Thyroid gland (tissue), 4 donors: ENCODE measurements at places on chromosomes 6 and 20. TPM values are rescaled to one million over a fixed set of nuclear protein-coding genes. Genes with fewer than 3 reads are reported as not detected.

GRCh38 chr6:105193647-105194046 lies 13.8 kb upstream of the POPDC3 start:
- H3K4me1 ChIP-seq, result no peaks in the 10 kb centered on the region
- no peak overlapping the region for H3K27ac ChIP-seq
- no peak overlapping the region for H3K4me3 ChIP-seq
- no peaks in the 10 kb centered on the region for H3K27me3 ChIP-seq
- H3K36me3 ChIP-seq, result no peaks in the 10 kb centered on the region

DNA sequence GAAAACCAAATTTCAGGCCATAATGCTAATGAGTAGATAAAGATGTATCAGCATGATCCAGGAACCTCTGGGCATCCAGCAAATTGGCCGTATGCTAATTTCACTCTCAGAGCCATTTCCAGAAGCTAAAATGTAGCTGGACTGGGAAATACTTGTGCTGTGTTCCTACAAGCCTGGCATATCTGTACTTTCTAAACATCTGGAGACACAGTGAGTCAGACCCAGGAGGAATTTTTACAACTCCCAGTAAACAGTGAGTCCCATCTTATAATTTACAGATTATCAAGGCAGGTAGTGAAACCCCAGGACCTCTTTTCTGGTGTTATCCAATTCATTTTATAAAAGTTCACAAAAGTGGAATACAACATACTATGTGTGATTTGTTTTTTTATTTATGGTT lies 683.0 kb upstream of the ADGRB3 start:
- H3K27ac ChIP-seq, result no peak overlapping the region
- DNase-seq, result no peak
- no peaks in the 10 kb centered on the region for H3K27me3 ChIP-seq
- no peak overlapping the region for H3K4me3 ChIP-seq

GRCh38 chr6:40387127-40387870 lies 199.9 kb downstream of the LRFN2 start:
- H3K27ac ChIP-seq, result no peak overlapping the region
- no peaks in the 10 kb centered on the region for H3K36me3 ChIP-seq
- H3K4me3 ChIP-seq, result no peak overlapping the region
- H3K27me3 ChIP-seq, result no peaks in the 10 kb centered on the region

GRCh38 chr6:119587537-119587936 lies 238.0 kb upstream of the MAN1A1 start:
- no peaks in the 10 kb centered on the region for H3K36me3 ChIP-seq
- no peak overlapping the region for H3K27ac ChIP-seq
- no peaks in the 10 kb centered on the region for H3K4me1 ChIP-seq
- no peaks in the 10 kb centered on the region for H3K27me3 ChIP-seq
- H3K4me3 ChIP-seq, result no peak overlapping the region

DNA sequence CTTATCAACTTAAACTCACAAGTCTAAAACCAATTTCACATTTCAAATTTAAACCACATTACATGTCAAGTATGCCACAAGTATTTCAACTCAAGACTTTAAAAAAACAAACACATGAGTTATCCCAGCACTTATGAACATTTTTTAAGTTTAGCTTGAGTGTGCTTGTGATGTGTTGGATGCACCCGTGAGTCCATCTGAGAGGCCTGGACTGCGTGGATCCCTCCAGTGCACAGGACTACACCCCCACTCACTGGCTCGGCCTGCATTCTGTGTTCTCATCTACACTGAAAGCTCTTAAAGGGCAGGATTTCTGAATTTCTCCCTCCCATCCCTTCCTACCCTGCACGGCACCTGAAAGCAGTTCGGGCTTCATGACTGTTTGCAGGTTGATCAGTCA lies 128.8 kb upstream of the CD93 start:
- H3K4me3 ChIP-seq, result no peak overlapping the region
- peak; percentile 84 for DNase-seq
- peaks cover 8% of the 10 kb centered on the region for H3K4me1 ChIP-seq
- H3K36me3 ChIP-seq, result no peaks in the 10 kb centered on the region

GRCh38 chr6:38915205-38915925 lies 133.2 kb upstream of the GLP1R start:
- no peak overlapping the region for H3K4me3 ChIP-seq
- no peaks in the 10 kb centered on the region for H3K36me3 ChIP-seq
- no peaks in the 10 kb centered on the region for H3K4me1 ChIP-seq
- H3K27ac ChIP-seq, result no peak overlapping the region

DNA sequence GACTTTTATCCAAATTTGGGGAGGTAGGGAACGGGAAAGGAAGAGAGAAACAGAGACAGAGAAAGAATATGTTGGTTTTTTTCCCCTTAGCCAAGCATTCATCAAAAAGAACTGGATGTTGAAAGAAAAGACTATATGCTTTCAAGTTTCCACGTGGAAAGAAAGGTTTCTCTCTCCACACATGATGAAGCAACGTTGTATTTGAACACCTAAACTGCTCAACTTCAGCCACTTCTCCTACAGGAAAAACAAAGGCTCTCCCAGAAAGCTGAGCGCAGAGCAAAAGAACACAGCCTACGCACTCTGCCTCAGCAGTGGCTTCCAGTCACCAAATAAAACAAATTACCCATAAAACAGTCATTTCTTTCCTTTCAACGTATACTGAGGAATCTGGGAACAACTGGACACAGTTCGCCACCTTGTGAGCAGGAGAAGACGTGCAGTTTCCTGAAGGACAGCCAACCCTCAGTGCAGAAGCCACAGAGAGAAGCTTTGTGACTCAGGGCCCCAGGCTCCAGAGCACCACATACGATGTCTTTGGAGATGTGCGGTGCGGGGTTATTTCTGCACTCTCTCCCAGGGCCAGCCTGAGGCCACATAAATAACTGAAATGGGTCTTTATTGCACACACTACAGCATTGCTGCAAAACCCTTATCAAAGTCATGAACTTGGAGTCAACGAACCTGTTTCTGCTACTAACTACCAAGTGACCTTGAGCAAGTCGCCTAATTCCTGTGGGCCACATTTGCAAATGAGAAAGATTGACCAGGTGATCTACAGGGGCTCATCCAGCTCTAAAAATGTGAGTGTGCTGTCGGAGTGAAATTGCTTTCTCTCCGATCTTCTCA lies 10.1 kb downstream of the IL17F start:
- no peak overlapping the region for H3K27ac ChIP-seq
- no peak overlapping the region for H3K4me3 ChIP-seq
- DNase-seq, result peak; percentile 48
- H3K4me1 ChIP-seq, result no peaks in the 10 kb centered on the region
- H3K36me3 ChIP-seq, result no peaks in the 10 kb centered on the region

GRCh38 chr20:52577696-52578095 lies 386.1 kb upstream of the ZFP64 start:
- no peaks in the 10 kb centered on the region for H3K27me3 ChIP-seq
- no peak overlapping the region for H3K27ac ChIP-seq
- H3K4me3 ChIP-seq, result no peak overlapping the region
- H3K4me1 ChIP-seq, result no peaks in the 10 kb centered on the region
- DNase-seq, result no peak

- no peaks in the 10 kb centered on the region for H3K36me3 ChIP-seq
- H3K27ac ChIP-seq, result no peak overlapping the region
- H3K27me3 ChIP-seq, result no peaks in the 10 kb centered on the region
- H3K4me1 ChIP-seq, result peaks cover 25% of the 10 kb centered on the region
- DNase-seq, result peak; percentile 14
Observed at GRCh38 chr6:36127462-36128016, 2.8 kb upstream of the MAPK13 start.

- peak; percentile 6 for DNase-seq
- H3K4me3 ChIP-seq, result no peak overlapping the region
- no peaks in the 10 kb centered on the region for H3K36me3 ChIP-seq
- peaks cover 45% of the 10 kb centered on the region for H3K4me1 ChIP-seq
- H3K27ac ChIP-seq, result peak overlapping the region; percentile 90
- H3K27me3 ChIP-seq, result no peaks in the 10 kb centered on the region
Observed at GRCh38 chr20:1323830-1324597, 4.9 kb downstream of the SDCBP2 start.

- DNase-seq, result no peak
- peaks cover 60% of the 10 kb centered on the region for H3K36me3 ChIP-seq
- H3K4me3 ChIP-seq, result no peak overlapping the region
- no peaks in the 10 kb centered on the region for H3K27me3 ChIP-seq
- no peak overlapping the region for H3K27ac ChIP-seq
Observed at GRCh38 chr6:31966506-31966905, 5.4 kb downstream of the DXO start.

GRCh38 chr20:62771396-62772102 lies 24.7 kb upstream of the MRGBP start:
- no peak overlapping the region for H3K4me3 ChIP-seq
- no peak overlapping the region for H3K27ac ChIP-seq
- no peaks in the 10 kb centered on the region for H3K27me3 ChIP-seq
- no peaks in the 10 kb centered on the region for H3K36me3 ChIP-seq

DNA sequence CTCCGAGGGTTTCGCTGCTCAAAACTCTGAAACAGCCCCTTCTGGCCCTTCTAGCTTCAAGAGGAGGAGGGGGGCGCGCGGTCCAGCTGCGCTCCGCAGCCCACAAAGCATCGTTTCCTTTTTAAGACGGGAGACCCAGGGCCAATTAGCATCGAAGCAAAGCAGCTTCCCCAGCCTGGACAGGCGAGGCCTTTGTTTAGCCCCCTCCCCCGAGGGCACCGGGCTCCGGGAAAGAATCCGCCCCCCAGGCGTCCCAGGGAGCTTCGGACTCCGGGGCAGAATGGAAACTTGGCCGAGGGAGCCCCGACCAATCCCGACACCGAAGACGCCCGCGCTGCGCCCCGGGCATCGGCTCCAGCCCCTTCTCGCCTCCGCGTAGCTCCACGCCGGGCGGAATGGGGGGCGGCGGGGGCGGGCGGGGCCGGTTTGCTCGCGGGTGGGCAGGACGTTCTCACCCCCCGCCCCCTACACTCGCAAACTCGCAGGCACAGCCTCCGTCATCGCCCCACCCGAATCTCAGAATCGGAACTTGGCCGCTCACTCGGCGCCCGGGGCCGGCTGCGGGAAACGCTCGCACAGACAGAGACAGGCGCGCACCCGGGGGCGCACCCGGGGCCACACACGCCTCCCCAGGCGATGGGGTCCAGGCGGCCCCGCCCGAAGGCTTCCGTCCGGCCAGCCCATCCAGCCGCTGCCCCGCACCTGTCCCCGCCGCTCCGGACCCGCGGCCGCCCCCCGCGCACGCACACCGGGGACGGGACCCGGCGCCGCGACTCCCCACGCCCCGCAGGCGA lies 628 bp downstream of the NKAIN4 start:
- DNase-seq, result no peak
- no peaks in the 10 kb centered on the region for H3K36me3 ChIP-seq
- H3K27me3 ChIP-seq, result peaks cover 7% of the 10 kb centered on the region
- H3K27ac ChIP-seq, result no peak overlapping the region
- H3K4me1 ChIP-seq, result peaks cover 43% of the 10 kb centered on the region

DNA sequence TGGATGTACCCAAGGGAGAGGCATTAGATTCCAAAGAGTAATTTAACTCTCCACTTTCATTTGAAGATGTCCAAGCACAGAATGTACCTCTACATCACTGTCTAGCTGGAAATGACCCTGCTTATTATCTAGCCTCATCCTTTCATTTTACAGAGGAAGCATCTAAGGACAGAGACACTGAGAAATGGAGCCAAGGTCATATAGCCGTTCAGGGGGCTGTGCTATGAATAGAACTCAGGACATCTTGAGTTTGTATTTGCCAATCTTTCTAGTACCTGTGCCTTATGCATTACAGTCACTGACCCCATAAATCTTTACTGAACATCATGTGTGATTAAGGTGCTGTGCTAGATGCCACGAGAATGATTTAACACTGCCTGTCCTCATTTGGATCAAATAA lies 138.2 kb upstream of the SPTLC3 start:
- no peaks in the 10 kb centered on the region for H3K4me1 ChIP-seq
- no peak overlapping the region for H3K27ac ChIP-seq
- no peak overlapping the region for H3K4me3 ChIP-seq
- DNase-seq, result no peak

DNA sequence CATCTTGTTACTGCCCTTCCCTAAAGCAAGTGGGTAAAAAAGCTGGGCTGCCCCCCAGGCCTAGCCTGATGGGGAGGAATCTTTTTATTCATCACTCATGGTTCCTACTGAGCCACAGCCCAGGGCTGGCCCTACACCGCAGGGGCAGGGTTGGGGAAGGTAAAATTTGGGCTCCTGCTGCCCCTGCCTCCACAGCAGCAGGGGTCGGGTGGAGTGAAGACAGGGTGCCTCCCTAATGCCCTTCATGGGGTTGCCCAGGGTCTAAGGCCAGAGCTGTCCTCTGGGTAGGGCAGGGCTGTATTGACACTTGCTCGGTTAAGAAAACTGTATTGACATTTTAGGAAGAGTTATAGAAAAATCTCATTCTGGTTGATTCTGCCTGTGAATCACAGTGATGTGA lies 8.9 kb upstream of the PSMG4 start:
- no peaks in the 10 kb centered on the region for H3K36me3 ChIP-seq
- H3K4me1 ChIP-seq, result peaks cover 7% of the 10 kb centered on the region
- no peak overlapping the region for H3K27ac ChIP-seq
- no peak overlapping the region for H3K4me3 ChIP-seq

DNA sequence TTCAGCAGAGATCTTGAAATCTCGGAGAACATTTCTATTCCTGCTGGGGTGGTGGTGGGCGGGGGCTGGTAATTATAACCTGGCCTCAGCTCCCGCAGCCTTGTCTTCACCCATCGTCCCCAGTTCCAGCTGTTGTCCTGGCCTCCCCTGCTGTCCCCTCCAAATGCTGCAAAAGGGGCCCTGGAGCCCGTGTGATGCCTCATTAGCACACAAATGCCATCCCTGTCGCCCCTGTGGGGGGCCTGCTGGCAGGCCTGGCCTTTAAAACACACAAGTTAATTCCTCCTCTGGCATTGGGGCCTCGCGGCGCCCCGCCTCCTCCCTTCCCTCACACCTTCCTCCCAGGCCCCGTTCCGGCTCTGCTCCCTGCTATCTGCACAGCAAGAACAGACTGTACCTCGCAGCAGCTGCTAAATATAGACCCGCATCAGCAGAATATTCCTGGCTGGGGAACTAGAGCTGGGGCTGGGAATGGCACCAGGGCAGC lies 85.7 kb downstream of the CDH22 start:
- H3K4me1 ChIP-seq, result no peaks in the 10 kb centered on the region
- no peak overlapping the region for H3K4me3 ChIP-seq
- no peak overlapping the region for H3K27ac ChIP-seq
- H3K36me3 ChIP-seq, result no peaks in the 10 kb centered on the region

METTL24 gene
- 12.6 TPM for total RNA-seq

NKAIN4 gene
- total RNA-seq, result 0.45 TPM

CDH22 gene
- total RNA-seq, result 1.6 TPM

RBM24 gene
- total RNA-seq, result 0.78 TPM

PLN gene
- total RNA-seq, result 21.8 TPM

OR2J3 gene
- not detected for total RNA-seq

BNIP5 gene
- not detected for total RNA-seq

PDSS2 gene
- total RNA-seq, result 21.8 TPM
